Activated T-helper 9 cell treated with anti-CD3 and anti-CD28 coated beads, Interleukin-2, amount 50 U/mL, for 16 hours (primary cell): ENCODE measurements at places on chromosomes 12 and 14.

DNA sequence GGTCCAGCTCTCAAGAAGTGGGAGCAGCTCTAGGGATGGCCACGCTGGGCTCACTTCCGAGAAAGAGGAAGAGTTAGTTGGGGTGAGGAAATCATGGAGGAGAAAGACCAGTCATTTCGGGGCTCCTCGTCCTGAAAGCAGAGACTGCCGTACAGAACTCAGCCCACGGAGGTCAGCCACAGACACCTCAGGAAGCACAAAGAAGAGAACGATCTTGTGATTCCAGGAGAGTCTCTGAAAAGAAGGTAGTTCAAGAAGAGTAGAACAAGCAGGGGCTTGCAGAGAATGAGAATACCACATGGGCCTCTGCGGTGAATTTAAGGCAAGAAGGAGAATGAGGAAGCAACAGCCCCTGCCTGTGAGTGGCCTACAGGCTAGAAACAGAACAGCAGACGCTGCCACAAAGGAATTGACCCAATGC, 311.9 kb downstream of the CACNA1C start:
- DNase-seq, result no peak

DNA sequence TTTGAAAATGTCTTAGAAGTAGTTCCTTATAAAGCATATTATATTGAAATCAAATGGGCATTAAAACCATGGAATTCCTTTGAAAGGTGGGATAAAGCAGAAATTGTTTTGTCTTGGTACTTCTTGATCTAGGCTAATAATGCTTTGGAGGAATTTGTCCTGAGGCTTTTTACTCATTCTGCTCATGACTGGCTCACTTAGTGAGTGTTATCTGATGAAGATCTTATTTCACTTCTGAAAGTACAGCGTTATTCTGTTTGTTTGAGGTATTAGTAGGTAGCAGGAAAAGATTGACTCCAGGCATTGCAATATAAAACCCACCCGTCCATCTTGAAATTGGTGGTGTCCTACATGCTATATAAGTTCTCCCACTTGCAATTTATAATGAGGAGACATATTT, 5.5 kb downstream of the C12orf71 start:
- no peak for DNase-seq

- DNase-seq, result no peak
Measured at GRCh38 chr12:101929365-101930041, 52.1 kb downstream of the DRAM1 start.

- DNase-seq, result no peak
Measured at GRCh38 chr14:97143011-97143410, 345.8 kb downstream of the VRK1 start.

DNA sequence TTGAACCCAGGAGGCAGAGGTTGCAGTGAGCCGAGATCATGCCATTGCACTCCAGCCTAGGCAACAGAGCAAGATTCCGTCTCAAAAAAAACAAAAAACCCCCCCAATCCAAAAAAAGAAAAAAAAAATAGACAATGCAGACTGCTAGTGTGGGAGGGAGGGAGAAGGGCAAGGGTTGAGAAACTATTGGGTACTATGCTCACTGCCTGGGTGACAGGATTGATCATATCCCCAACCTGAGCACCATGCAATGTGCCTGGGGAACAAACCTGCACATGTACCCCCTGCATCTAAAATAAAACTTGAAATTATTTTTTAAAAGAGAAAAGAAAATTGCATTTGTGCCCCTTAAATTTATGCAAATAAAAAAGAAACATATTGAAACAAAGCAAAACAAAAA, 65.6 kb upstream of the PLEKHG3 start:
- no peak for DNase-seq

DNA sequence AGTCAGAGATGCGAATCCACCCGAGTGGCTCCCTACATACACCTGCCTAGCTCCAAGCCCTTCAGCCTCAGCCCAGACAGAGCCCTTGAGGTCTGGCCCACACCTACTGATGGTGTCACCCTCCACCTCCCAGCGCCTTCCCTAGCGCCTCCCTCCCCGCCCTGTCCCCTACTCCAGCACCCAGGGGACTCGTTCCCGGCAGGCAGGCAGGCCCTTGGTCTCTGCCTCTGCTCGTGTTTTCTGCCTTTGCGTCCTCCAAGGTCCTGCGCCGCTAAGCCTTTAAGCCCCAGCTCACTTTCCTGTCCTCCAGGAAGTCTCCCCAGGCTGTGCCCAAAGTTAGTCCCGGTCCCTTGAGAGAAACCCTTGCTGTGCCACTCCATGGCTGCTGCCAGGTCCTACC, 12.7 kb downstream of the INF2 start:
- no peak for DNase-seq

GRCh38 chr12:122949816-122950675, 16.2 kb downstream of the ABCB9 start:
- DNase-seq, result no peak

GRCh38 chr12:124386059-124386458, 91.2 kb downstream of the RFLNA start:
- DNase-seq, result no peak

DNA sequence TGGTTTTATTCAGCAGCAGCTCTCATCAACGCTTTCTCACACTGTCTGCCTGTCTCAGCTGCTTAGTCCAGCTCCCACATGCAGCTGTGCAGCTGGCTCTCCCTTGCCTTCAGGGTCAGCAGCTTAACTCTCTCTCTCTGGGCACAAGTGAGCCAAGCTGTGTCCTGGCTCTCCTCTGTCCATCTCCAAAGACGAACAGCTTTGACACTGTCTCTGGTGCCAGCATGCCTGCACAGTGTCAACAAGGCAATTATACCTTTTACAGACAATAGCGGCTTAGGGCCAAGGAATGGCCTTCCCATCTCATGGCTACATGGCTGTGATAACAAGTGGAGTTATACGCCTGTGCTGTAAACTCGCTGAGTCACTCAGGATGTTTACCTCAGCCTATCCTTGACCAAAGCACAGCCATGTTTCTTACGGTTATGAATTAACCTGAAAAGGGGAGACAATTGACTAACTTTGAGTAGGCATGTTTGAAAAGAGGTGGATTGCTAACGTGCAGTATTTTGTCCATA, 38.4 kb upstream of the MANSC4 start:
- no peak for DNase-seq

- DNase-seq, result no peak
Measured at GRCh38 chr12:81141217-81141616, 63.3 kb downstream of the ACSS3 start.

- DNase-seq, result no peak
Measured at GRCh38 chr12:123816896-123817537, 54.9 kb downstream of the DNAH10 start.

DNA sequence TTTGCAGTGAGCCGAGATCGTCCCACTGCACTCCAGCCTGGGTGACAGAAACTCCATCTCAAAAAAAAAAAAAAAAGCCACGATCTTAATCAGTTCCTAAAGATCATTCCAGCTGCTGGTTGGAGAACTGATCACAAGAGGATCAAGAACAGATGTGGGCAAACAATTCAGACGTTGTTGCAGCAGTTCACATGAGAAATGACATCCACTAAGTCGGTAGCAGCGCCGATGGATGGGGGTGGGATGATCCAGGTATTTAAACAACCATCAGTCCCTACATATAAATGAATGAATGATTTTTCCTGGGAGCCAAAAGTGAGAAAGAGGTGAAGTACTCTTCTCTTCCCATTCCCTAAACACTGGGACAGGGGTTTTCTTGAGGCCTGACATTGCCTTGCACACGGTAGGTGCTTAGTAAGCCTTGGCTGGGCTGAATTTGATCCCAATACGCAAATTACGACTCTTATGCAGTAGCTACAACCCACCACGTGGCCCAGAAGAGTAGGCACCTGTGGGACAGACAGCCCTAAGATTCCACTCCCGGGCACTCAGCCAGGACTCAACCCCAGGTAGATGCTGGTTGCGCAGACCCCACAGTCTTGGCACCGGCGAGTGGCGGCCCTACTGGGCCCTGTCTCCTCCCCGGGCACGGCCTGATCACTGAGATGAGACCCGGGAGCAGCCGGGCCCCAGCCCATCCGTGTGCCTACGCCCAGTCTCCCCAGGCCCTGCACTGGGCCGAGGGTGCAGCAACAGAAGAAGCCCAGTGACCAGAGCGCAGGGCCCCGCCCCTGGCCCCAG, 565 bp downstream of the SPRYD3 start:
- no peak for DNase-seq

GRCh38 chr14:106277503-106277902, 751.1 kb downstream of the TMEM121 start:
- peak; percentile 10 for DNase-seq

GRCh38 chr12:75257510-75257909, 47.9 kb upstream of the KCNC2 start:
- DNase-seq, result no peak

DNA sequence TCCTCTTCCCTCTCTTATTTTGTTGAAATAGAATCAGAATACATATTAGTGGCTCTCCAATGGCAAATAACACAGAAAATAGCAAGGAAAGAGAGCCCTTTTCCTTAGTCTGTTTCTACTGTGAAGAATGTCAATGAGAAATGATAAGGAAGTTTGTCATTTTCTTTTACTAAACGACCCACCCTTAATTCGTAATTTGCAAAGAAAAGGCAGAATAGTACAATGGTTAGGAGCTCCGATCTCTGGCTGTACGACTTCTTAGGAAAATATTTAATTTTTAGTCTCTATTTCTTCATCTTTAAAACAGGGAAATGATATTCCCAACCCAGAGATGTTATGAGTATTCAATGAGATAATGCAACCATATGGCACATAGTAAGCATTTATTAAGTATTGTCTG, 6.0 kb downstream of the PAX9 start:
- DNase-seq, result no peak

DNA sequence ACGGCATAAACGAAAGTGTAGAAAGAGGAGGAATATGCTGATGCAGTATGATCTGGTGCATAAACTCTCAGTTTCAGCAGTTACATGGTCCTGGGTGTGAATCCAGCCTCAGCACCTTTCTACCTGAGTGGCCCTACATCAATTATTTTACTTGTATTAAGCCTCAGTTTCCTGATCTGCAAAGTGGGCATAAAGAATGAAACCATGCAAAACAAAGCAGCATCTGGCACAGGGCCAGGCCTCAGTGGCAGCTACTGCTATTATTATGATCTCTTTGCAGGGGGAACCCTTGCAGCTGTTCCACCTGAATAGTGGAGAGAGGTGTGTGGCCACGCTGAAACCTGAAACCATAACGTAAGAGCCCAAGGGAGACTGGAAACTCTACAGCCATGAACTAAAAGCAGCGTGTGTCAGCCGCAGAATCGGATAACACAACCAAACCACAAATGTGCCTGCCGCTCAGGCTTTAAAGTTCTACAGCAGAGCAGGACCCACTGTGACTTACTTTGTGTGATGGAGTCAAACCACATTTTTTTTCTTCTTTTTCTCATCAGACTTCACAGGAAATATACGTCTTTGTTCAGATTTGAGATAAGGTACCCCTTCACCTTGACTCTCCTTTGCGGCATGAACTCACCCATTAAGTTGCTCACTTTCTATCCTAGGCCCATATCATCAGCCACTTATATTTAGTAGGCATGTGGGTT, 29.2 kb upstream of the FOS start:
- DNase-seq, result peak; percentile 69

DNA sequence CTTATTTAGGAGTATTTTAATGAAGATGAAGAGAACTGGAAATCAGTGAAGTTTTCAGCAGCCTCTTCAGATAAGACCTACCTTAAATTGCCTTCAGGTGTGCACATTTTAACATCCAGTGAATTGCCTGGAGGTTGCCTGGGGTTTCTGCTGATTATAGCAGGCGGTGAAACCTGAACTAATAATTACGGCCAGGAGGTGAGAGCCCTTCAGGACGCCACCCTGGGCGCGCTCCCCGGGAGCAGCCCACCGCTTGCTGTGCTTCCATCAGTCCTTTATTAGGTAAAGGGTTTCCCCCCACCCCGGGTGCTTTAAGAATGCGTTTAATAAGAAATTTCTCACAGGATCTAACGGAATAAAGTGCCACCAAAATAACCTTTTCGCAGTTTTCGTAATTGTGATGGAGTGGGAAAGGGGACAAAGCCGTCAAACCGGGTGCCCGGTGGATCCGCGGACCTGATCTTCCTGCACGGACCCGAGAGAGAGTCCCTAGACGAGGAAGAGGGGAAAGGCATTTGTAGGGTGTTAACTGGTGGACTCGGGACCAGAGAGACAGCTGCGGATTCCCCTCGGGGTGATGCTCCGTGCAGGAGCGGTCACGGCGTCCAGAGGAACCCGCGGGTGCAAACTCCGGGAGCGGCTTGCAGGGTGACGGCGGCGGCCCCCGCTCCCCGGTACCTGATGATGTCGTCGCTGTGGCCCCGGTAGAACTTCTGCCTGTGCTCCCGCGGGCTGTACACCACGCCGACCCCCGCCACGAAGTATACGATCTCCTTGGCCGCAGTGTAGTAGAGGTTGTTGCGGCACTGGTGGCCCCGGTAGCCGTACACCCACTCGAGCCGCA, 902 bp downstream of the EML5 start:
- DNase-seq, result peak; percentile 9

DNA sequence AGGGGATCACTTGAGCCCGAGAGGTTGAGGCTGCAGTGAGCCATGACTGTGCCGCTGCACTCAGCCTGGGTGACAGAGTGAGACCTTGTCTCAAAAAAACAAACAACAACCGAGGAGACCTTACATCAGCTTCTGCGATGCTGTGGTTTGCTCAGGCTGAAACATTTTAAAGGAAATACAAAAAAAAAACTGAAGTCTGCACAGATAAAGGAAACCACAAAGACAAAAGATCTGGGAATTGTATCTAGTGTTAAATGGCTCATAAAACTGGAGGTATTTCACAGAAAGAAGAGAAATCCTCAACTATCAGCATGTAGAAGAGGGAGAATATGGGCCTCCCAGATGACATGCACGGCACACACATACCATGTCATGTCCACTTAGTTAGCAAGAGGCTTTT, 60.3 kb upstream of the VPS33A start:
- DNase-seq, result no peak

GRCh38 chr14:54211551-54212308, 185.1 kb upstream of the CDKN3 start:
- DNase-seq, result no peak

GRCh38 chr14:56474419-56475022, 105.1 kb upstream of the TMEM260 start:
- no peak for DNase-seq

DNA sequence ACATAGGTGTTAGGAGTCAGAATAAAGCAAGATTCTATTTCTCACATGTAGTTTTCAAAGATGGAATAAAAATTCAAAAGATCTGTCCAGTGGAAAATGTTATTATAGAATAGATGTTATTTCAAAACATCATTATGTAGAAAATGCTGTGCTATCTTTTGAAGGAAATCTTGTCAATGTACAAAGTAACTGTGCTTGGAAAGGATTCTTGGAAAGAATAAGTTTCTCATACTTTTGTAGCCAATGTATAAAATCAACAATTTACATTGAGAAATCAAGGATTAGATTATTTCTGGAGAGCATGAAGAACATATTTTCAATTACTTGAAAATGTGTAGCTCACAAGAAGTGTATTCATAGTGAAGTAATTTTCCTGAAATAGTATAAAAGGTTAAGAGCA, 532.5 kb upstream of the MGAT4C start:
- no peak for DNase-seq

- DNase-seq, result no peak
Measured at GRCh38 chr12:39875721-39876120, 230.2 kb downstream of the SLC2A13 start.

- DNase-seq, result no peak
Measured at GRCh38 chr14:30569216-30569902, 10.4 kb downstream of the G2E3 start.

GRCh38 chr12:23482571-23482970, 466.9 kb downstream of the SOX5 start:
- no peak for DNase-seq

GRCh38 chr12:113341535-113341934, 6.6 kb upstream of the SLC8B1 start:
- DNase-seq, result no peak

GRCh38 chr14:57660208-57660607, 166.6 kb upstream of the CCDC198 start:
- DNase-seq, result no peak
